ENCODE measurements at places on chromosomes 11 and 22.

DNA sequence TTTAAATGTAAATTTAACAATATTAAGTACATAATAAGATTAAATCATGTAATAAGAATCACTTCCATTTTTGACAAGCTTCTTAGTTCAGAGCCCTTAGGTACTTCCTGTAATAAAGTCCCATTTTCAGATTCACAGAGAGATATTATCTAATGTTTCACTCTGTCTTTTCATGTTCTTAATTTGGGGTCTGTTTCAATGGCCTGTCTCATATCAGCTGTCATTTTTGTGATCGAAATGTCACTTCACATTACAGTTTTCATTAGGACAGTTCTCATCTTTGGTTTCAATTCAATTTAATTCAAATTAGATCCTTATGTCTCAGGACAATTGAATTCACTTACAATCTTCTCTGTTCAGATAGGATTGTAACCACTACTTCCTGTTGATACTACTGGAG lies 22.6 kb upstream of the OLFML1 start:
- no peak for DNase-seq

GRCh38 chr11:129440028-129440713 lies 64.5 kb downstream of the BARX2 start:
- DNase-seq, result no peak

GRCh38 chr22:41766476-41766875 lies 34.0 kb upstream of the CCDC134 start:
- no peak for DNase-seq

DNA sequence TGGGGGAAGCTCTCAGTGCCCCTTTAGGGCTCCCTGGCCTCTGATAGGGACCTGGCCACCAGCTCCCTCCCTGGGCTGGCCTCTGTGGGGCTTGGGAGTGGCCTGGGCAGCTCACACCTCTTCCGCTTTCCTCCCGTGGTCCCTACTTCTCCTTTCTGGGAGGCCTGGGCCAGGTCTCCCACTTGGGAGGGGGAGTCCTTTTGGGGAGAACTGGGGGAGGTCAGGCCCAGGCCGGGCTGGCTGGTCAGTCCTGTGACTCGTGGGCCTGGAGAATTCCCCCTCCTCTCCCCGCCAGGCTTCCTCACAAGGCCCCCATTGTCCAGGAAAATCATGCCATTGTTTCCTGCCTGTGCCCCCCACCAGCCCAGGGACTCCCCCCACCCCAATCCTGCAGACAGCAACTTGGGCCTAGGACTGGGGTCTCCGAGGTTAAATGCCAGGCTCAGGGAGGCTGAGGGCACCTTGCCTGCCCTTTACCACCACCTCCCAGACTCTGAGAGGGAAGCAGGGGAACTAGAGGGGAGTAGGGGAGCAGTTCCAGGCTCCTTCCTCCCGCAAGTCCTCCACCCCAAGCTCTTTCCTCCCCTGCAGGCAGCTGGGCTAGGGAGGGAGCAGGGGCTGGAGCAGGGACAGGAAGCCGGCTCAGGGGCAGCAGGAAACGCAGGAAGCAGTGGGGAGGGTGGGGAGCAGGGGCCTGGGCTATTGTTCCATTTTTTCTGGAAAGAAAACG lies 2.8 kb downstream of the MAP3K11 start:
- no peak for DNase-seq

- DNase-seq, result no peak
Observed at GRCh38 chr11:22903782-22904181, 43.5 kb upstream of the CCDC179 start.

Data from activated T-cell treated with anti-CD3 and anti-CD28 coated beads, Interleukin-2, amount 50 U/mL, for 48 hours (primary cell).